ENCODE measurements at places on chromosomes 5 and 9.

DNA sequence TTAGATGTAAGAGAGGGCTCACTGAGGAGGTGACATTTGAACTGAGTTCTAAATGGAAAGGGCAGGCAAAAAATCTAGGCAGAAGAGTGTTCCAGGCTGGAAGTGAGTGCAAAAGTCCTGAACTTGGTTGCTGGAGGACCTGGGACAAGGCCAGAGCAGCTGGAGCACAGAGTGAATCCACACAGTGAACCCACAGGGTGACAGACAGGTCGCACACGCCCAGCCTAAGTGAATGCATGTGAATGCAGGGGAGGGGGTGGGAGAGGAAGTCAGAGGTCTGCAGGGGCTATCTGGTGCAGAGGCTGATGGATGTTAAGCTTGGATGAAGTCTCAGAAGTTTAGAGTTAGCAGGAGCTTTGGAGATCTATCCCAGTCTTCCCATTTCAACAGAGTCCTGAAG, 556 bp upstream of the TTF1 start:
- H3K36me3 ChIP-seq = peaks cover 22% of the 10 kb centered on the region
- no peak for DNase-seq
- H3K27ac ChIP-seq = peak overlapping the region; percentile 92
- peaks cover 65% of the 10 kb centered on the region for H3K4me1 ChIP-seq
- peak overlapping the region; percentile 90 for H3K4me3 ChIP-seq

DNA sequence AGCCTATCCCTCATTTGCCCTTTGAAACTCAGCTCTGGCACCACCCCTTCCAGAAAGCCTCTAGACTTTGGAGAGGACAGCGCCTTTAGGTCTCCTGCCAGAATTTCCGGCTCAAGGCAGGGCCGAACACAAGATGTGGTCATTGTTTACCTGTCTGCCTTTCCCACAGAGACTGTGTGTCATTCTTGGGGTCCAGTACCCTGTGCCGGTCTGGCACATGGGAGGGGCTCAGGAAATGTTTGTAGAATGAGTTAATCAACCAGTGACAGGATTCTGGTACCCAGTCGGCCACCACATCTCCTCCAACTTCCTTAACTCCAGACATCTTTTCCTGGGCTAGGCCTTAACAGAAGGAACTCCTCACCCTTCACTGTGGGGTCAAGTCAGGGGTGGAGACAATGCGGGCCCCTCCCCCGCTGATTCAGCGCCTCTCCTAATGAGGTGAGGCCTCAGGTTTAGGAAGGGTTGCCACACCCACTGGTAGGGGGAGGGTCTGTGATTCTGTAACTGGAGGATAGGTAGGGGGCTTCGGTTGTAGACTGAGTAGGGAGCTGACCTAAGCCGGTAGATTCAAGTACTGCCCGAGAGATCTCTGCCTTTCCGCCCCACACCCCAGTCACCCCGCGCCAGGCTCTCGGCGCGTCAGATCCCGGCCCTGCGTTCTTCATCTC, 29.3 kb downstream of the PCDH1 start:
- peaks cover 1% of the 10 kb centered on the region for H3K36me3 ChIP-seq
- peaks cover 23% of the 10 kb centered on the region for H3K4me1 ChIP-seq
- H3K27me3 ChIP-seq = peaks cover 72% of the 10 kb centered on the region
- peak overlapping the region; percentile 90 for H3K27ac ChIP-seq

DNA sequence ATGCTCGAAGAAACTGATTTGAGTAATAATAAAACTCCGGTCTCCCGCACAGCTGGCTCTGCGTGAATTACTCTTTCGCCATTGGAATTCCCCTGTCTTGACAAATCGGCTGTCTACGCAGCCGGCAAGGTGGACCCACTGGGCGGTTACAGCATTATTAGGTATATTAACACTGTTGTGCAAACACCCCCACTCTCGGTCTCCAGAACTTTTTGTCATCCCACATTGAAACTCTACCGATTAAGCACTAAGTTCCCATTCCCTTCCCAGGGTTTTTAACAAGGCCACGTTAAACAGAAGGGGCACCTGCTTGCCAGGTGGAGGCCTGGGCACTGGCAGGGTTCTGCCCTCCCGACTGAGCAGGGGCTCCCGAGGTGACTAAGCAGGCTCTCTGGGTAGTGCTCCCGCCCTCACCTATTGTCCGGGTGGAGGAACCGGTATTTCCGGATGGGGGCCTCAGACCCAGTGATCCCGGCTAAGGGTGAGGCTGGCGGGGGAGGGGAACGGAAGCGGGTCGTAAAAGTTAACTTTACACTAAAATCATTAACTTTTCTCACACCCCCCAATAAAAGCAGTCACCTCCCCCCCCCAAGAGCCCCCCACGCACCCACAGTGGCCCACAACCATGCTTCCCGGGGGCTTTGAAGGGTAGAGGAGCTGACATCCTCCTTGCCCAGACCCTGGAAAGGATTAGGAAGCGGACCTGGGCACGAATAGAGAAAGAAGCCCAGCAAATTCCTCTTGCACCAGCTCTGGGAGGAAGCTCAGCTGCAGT, 53.5 kb upstream of the TJP2 start:
- peaks cover 1% of the 10 kb centered on the region for H3K36me3 ChIP-seq
- DNase-seq = peak; percentile 36
- H3K27ac ChIP-seq = peak overlapping the region; percentile 33
- H3K4me1 ChIP-seq = peaks cover 20% of the 10 kb centered on the region
- H3K4me3 ChIP-seq = peak overlapping the region; percentile 96
- H3K27me3 ChIP-seq = peaks cover 16% of the 10 kb centered on the region

- H3K36me3 ChIP-seq = no peaks in the 10 kb centered on the region
- no peaks in the 10 kb centered on the region for H3K27me3 ChIP-seq
- H3K4me1 ChIP-seq = no peaks in the 10 kb centered on the region
- H3K4me3 ChIP-seq = no peak overlapping the region
- no peak overlapping the region for H3K27ac ChIP-seq
Measured at GRCh38 chr9:108290839-108291585, 564.8 kb downstream of the ACTL7B start.

DNA sequence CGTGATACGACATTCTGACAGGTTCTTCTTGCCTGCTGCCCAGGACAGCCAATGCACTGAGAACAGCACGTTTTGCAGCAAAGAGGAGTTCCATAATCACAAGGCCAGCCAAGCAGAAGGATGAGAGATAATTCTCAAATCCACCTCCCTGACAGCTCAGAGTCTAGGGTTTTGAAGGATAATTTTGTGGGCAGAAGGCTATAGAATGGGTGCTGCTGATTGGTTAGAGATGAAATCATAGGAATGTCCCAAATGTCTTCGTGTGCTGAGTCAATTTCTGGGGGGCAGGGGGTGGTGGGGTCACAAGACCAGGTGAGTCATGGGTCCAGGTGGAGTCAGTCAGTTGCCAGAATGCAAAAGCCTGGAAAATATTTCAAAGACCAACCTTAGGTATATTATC, 175.5 kb upstream of the SLC30A5 start:
- no peak overlapping the region for H3K4me3 ChIP-seq
- no peaks in the 10 kb centered on the region for H3K36me3 ChIP-seq
- no peak overlapping the region for H3K27ac ChIP-seq

DNA sequence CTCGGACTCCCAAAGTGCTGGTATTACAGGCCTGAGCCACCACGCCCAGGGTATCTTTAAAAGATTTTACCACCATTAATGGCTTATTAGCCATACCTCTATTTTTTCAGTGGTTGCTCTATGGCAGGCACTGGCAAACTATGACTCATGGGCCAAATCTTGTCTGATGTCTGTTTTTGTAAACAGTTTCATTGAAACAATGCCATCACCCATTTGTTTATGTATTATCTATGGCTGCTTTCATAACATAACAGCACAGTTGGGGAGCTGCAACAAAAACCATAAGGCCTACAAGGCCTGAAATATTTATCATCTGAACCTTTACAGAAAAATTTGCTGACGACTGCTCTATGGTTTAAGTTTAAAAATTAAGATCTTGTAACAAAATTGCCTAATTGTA, 66.8 kb downstream of the SLC38A9 start:
- DNase-seq = no peak
- H3K27ac ChIP-seq = no peak overlapping the region
- peaks cover 37% of the 10 kb centered on the region for H3K36me3 ChIP-seq
- no peaks in the 10 kb centered on the region for H3K27me3 ChIP-seq
- H3K4me3 ChIP-seq = no peak overlapping the region
